ENCODE measurements at places on chromosomes 2 and 18.

DNA sequence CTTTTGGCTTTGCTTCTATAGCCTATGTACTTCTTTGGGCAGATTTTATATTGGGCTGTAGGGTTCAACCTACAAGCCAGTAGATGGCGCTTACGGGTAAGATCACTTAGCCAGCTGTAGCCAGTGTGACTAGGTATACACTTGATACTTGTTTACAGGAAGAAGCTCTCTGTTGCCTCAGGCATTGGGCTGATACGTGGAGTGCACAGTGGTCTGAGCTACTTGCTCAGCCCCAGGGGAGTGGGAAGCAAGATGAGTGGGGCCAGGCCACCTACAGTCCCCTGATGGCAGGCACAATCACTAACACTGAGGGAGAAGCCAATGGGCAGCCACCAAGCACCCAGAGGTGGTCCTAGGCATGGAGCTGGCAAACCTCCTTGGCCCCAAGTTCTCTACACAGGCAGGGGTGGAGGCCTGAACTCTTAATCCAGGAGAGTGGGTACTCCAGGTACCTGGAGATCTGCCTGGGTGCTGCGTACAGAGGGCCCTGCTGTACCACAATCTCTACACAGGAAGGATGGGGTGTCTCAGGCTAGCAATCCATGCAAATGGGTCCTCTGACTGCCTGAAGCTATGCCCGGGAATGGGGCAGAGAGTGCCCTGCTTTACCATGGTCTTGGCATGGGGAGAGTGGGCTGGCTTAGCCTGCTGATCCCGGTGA, 122.2 kb downstream of the NCOA1 start:
- no peak for DNase-seq

GRCh38 chr2:119756837-119757236, 2.9 kb upstream of the PTPN4 start:
- no peak for DNase-seq

DNA sequence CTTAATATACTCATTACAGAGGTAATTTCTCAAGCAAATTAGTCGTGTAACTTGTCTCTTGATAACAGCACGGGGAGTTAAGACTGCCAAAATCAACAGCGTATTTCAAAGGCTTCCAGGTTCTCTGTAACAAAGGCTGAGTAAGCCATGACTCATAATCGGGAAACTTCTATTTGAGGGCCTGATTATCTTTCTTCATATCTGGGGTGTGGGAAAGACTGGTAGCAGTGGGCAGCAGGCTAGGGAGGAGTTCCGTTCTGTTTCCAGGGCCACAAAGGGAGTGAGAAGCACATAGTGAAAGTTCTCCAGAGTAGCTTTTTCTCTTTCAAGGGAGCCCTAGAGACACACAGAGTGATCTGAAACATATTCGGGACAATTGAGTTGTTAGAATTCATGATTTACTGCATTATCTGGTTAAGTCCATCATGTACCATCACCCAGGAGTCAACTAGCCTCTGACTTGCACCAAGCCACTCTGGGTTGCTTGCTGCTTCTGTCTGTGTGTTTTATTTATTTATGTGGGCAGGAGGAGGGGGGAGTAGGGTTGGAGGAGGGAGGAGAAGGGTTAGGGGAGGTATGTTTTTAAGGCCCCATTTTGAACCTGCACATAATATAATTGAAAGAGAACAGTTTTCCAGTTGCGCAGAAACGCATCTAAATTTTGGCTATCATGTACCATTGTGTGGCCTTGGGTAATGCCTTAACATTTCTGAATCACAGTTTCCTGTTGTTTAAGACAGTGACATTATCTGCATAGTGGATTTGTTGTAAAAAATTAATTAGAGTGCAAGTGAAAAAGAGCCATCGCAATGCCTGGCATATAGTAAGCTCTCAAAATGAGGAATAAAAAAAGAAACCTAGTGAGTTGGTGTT, 80.5 kb upstream of the ITPRID2 start:
- no peak for DNase-seq

DNA sequence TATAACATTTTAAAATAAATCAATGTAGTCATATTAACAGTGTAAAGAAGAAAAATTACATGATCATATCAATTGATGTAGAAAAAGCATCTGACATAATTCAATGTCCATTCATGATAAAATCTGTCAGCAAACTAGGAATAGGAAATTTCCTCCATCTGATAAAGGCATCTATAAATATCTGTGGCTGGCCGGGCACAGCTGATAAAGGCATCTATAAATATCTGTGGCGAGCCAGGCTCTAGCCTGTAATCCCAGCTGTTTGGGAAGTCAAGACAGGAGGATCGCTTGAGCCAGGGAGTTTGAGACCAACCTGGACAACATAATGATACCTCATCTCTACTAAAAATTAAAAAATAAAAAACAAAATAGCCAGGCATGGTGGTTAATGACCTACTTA, 18.1 kb upstream of the RANBP2 start:
- DNase-seq = no peak

- DNase-seq = no peak
These were observed 43.3 kb downstream of the AGAP1 start for GRCh38 chr2:235537186-235537585.

GRCh38 chr2:27076323-27076722, 2.1 kb upstream of the EMILIN1 start:
- DNase-seq = no peak

- DNase-seq = peak; percentile 67
These were observed 74.5 kb upstream of the NCKAP5 start for GRCh38 chr2:133642791-133643191.

DNA sequence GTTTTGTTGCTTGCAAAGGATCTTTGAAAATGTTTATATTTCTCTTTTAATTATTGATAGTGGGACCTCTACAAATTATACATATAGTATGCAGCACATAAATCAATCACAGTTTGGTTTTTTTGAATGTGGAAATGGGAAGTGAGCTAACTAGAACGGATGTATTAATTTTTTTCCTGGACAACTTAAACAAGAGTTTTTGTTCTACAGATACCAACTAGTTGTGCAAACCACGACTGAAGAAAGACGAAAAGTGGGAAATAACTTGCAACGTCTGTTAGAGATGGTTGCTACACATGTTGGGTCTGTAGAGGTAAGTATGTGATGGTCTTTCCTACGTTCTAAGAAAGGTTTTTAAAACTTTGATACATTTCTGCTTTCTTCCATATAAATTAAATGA, 39.2 kb downstream of the NDC80 start:
- DNase-seq = no peak

- no peak for DNase-seq
These were observed 229.8 kb downstream of the PIK3C3 start for GRCh38 chr18:42184685-42185477.

- no peak for DNase-seq
These were observed 68.9 kb downstream of the EPAS1 start for GRCh38 chr2:46365913-46366667.

DNA sequence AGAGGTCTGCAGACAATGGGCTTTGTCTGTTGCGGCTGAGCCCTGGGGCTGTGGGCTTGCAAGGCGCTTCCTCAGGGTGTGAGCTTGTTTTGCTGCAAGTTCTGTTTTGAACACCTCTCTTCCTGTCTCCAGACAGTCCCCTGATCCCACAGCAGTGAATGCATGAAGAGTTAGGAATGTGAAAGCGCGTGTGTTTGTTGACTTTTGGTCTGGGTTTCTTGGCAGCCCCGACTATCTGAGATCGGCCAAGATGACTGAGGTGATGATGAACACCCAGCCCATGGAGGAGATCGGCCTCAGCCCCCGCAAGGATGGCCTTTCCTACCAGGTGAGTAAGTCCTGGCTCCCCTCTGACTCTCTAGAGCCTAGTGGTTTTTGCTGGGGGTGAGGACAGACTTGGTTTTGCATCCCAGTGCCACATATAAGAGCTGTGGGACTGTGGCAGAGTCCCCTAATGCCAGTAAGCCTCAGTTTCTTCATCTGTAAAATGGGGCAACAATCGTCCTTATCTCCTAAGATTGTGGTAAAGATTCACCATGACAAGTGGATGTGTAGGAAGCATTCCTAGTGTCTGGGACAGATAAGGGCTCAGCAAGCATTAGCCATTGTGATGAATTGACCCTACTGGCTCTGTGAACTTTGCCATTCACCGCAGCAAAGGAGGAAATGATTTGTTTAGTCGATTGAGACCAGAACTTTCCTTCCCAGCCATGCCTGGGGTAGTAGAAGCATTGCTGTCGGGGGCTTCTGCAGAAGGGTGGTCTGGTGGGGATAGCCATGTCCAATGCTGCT, 3.0 kb downstream of the LBH start:
- no peak for DNase-seq

DNA sequence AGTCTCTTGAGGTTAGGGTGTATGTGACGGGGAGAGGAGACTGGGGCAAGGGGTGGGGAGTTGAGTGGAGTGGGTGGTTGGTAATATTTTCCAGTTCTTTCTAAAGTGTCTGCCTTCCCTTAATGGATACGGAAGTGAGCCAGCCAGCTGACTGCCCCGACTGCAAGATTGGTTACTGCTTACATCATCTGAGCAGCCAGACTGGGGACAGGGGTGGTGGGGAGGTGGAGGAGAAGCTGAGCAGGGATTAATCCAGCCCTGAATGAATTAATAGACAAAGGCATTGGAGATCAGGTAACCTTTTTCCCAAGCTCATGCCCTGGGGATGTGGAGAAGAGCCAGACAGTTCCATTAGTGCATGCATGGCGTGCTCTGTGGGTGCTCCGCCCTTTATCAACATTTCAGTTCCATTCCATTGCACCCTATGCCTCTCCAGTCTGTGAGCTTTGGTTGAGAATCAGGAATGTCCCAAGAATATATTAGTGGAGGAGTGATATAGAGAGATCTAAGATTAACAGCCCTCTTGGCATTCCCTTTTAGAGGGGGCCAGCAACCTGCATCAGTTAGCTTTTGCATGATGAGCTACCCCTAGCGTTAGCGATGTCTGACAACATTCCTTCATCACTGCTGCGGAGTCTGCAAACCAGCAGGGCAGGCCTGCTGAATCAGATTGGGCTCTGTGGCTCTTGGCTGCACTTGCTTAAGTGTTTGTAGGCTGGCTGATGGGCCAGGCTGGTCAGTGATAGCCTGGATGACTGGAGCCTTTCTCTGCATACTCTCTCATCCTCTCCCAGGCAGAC, 67.4 kb downstream of the TNP1 start:
- no peak for DNase-seq

DNA sequence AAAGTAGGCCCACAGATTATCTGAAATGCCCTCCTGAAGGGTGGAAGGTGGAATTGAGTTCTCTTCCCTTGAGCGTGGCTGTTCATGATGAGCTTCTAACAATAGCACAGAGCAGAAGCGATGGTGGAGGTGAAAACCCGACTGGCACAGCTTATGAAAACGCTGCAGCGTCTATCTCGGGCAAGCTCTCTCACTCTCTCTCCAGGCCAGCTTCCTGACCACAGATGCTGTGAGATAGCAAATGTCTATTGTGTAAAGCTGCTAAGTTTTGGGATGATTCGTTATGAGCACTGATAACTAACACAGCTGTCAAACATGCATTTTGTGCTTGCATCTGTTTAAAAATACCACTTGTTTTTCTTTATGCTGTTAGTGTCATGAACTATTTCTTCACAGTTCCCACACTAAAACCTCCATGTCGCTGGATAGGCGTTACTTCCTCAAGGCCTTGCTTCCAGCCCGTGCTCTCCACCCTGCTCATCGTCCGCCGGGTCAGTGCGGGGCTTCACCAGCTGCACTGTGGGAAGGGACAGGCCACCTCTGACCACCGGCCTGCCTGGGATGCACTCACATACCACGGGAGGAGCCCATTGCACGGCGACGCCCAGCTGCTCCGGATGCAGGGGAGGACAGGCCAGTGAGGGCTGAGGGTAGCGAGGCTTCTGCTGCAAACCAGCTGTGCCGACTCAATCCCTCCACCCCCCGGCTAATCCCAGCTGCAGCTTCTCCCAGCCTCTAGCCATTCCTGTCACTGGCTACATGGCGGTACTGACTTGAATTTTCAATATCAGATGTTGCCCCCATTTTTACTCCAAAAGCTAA, 60.0 kb upstream of the OTOS start:
- peak; percentile 51 for DNase-seq

DNA sequence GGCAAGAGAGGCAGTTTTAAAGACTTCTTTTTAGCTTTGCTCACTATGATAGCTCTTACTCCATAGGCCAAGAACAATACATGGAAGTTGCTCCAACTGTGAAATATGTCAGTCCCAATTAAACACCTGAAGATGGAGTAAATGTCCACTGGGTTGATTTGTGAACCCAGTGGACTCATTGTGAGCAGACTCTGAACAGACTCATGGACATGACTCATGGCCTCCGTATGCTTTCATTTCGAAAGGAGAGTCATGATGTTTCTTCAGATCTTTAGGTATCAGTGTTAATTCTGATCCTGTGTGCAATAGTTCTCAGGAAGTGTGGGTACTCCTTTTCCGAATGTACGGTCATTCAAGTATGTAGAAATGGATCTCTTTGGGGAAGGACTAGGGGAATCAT, 5.4 kb upstream of the CWC22 start:
- DNase-seq = no peak

DNA sequence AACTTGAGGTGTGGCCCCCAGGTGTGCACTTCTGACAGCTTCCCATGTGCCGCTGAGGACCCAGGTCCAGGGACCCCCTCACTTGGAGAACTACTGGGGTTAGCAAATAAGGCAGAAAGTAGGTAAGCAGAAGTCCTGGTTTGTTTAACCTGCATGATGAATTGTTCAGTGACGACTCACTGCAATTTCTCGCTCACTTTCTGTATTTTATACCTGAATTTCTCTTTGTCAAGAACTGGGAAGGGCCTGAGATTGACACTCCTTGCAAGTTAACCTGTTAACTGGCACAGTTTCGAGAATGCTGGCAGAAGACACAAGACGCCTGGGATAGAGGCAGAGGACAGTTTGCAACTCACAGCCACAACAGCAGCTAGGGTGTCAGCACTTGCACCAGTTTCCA, 164.5 kb upstream of the NCK2 start:
- no peak for DNase-seq

GRCh38 chr18:51447351-51448342, 250.2 kb upstream of the MEX3C start:
- DNase-seq = no peak

DNA sequence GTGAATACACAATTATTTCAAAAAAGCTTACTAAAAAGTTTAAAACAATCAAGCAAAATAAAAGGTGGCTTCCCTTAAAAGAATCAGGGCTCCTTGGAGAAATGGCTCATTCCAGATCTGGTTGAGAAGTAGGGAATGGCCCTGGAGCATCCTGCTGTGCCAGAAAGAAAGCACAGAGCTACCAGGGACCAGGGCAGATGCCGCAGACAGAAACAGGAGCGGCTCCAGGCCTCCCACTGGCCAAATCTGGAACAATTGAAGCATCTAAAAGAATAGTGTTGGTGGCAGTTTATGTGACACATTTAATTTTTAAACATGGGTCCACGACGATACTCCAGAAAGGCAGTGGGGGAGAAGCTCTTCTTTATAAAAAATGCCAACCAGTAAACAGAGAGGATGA, 75.5 kb downstream of the GBX2 start:
- no peak for DNase-seq
